NT2/D1 (cell line): ENCODE measurements at places on chromosomes 16 and 17.
A peak's percentile ranks its signal among the peaks of the same experiment; 100 is the strongest.

DNA sequence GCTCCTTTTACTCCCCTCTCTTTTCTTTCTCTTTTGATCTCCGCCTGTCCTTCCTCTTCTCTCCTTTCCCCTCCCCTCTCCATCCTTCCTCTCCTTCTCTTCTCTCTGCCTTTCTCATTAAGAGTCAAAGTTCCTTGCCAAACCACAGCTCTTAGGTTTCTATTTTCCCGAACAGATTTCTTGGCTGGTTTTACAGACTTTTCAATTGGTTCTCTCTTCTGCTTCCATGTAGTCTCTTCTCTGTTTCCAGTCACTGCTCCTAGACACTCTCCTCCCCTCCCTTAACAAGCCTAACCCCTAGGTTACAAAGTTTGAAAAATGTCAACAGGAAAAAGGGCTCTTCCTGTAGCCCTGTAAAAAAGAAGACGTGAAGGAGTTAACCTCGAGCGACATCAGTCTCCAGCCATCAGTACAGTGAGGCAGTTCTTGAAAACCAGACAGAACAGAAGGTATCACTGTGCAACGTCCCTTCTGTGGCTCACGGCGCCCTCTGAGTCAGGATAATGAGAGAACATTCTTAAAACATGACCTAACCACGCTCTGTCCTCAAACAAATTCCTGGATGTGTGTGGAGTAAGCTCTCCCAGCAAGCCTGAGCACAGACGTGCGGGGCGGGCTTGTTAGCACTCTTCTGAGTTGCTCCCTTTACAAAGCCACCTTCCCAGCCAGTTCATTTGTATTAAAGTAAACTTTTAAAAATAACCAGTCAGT is 11.6 kb upstream of the MARCHF10 start:
- DNase-seq: peak; percentile 58

DNA sequence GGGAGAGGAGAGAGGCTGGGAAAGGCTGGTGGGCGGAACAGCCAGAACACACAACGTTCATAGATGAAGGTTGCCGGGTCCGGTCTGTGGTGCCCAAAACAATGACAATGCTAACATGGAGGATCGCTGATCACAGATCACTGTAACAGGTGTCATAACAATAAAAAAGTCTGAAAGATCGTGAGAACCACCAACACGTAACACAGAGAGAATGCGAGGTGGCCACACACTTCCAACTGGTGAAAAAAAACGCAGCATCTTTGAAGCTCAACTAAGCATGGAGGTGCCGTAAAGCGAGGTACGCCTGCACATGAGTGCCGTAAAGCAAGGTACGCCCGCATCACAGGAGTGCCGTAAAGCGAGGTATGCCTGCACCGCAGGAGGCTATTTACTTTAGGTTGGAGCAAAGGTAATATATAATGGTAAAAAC is 42.3 kb downstream of the ABR start:
- no peak for DNase-seq

DNA sequence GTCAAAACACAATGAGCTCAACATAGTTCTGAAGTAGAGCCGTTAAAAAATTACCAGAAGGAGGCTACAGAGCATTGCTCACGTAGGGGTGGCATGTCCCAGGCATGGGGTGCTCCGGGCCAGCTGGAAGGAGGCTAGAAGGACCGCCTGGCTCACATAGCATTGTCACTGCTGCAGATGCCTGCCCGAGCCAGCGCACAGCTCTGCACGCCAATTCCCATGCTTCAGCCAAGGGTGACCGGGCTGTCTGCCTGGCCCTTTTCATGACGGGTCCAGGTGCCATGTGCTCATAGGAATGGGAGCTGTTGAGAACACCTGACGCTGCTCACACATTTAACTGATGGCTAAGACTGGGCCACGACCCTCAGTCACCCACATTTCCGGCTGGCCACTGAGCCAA is 228.9 kb upstream of the FOXF1 start:
- no peak for DNase-seq

DNA sequence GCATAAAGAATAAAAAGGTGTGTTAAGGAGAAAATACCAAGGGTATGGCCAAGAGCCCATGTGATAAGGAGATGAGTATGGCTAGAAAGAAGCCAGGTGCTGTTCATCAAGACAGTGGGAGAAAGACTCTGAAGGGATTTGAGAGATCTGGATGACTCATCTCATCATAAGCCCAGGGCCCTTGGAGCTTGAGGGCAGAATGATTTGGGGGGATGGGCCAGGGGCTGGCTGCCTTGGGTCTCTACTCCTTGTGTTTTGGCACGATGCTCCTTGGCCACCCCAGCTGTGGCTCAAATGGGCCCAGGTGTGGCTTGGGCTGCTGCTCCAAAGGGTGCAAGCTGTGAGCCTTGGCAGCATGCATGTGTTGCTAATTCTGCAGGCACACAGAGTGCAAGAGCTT is 14.5 kb upstream of the TNFRSF13B start:
- DNase-seq: no peak

GRCh38 chr16:52383640-52384292 is 163.2 kb downstream of the TOX3 start:
- DNase-seq: no peak

- DNase-seq: no peak
Measured at GRCh38 chr17:63189930-63190329, 223.9 kb downstream of the TANC2 start.

- DNase-seq: no peak
Measured at GRCh38 chr17:2649191-2649590, 55.7 kb downstream of the PAFAH1B1 start.

DNA sequence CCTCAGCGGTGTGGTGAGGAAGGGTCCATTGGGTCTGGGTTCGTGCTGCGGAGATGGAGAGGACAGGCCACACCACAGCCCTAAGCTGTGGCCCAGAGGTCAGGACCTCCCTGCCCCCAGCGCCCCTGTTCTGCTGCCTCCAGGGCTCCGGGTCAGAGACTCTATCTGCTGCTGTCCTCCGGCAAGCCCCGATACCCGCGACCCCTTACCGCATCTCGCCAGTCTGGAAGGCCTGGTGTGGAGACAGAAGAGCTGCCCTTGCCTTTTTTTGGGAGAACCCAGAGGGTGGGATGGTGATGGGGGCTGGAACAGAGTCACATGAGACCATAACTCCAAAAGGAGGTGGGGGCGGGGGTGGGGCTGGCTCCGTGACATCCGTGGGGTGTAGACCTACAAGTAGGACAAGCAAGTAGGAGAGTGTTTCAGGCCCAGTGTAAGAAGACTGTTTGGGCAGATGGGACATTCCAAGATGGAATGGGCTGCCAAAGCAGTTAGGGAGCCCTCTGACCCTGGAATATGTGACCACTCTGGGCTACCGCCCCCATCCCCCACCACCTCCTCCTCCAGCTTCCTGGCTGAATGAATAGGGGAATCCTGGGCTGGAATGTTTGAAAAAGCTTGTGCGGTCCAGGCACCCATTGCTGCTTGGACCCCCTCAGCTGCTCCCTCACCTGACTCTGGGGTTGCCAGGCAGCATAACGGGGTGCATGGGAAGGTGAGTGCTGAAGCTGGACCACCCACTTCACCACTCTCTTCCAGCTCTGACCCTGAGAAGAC is 1.4 kb downstream of the XYLT2 start:
- DNase-seq: no peak
